ENCODE measurements at places on chromosomes 11 and 22. TPM values are rescaled to one million over a fixed set of nuclear protein-coding genes. Genes with fewer than 3 reads are reported as not detected.

The SYTL2 gene
- total RNA-seq, result 15.2 TPM

The TST gene
- 6.8 TPM for total RNA-seq

The SORL1 gene
- 41.6 TPM for total RNA-seq

The TOMM22 gene
- total RNA-seq, result 23.0 TPM

The TMEM191C gene
- total RNA-seq, result 5.6 TPM

The TKFC gene
- 13.2 TPM for total RNA-seq

The APOL3 gene
- 2.4 TPM for total RNA-seq
